ENCODE measurements at places on chromosomes 6 and 20.

DNA sequence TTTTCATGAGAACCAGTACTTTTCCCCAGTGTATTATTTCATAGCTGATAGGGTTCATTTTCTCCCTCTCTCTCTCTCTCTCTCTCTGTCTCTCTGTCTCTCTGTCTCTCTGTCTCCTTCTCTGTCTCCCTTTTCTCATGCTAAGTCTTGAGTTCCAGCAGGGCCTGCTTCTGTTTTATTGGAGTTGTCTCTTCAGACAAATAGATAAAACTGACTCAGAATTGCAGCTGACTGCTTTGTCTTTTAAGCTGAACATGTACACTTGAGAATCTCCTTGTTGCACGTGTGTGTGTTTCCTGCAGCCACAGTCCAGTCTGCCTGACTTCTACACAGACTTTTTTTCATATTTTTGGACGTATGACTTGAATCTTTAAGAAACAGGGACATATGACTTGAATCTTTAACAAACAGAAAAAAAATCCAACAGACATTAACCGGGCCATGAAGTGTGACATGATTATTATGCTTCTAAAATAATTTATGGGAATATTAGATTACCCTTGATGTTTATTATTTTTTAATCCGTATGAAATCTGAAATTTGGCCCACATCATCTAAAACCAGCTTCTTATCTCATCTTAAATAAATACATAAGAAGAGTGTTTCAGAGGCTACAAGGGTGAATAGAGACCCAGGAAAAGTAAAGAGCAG is 71.5 kb downstream of the JAG1 start:
- no peak for DNase-seq

- DNase-seq, result no peak
Measured at GRCh38 chr20:62546606-62547005, 70.8 kb upstream of the GATA5 start.

DNA sequence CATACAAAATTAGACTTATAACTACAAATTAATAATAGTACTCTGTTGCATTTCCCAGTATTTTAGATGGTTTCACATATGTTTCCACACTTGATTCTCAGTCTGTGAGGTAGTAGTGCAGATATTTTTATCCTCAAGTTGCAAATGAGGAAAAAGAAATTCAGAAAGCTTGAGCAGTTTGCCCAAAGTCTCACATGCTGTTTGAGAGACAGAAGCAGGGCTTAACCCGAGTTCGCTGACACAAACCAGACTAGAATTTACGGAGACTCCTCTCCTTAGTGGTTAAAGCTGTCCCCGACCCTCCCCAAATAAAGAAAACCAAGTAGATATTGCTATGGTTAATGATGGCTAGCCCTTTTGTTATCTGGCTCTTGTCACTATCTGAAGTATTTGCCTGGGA is 126.2 kb downstream of the TIAM2 start:
- no peak for DNase-seq

- DNase-seq, result no peak
Measured at GRCh38 chr20:10423735-10424134, 10.3 kb downstream of the MKKS start.

DNA sequence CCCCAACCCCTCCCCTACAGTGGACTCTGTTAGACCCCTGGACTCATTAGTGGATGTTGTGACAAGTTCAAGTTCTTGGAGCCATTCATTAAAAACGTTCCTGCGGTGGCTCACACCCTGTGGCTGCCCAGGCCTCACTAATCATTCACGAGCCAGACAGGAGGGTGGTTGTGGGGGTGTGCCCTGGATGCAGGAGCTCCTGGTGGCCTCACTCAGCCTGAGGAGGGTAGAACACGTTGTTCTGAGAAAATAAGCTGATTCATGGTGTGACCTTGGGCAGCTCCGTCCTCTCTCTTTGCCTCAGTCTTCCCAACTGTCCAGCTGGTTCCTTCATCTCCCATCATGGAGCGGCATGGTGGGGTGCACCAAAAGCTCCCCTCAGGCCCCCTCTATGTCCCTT is 16.7 kb downstream of the SLC13A3 start:
- no peak for DNase-seq

- no peak for DNase-seq
Measured at GRCh38 chr6:109331081-109331480, 51.2 kb downstream of the CD164 start.

- no peak for DNase-seq
Measured at GRCh38 chr6:41591122-41591521, 44.9 kb downstream of the FOXP4 start.

- DNase-seq, result no peak
Measured at GRCh38 chr6:132011582-132011981, 60.4 kb upstream of the CCN2 start.

GRCh38 chr6:90028066-90028778 is 134.0 kb downstream of the GJA10 start:
- no peak for DNase-seq

- DNase-seq, result no peak
Measured at GRCh38 chr6:85944776-85945175, 302.1 kb upstream of the SYNCRIP start.

DNA sequence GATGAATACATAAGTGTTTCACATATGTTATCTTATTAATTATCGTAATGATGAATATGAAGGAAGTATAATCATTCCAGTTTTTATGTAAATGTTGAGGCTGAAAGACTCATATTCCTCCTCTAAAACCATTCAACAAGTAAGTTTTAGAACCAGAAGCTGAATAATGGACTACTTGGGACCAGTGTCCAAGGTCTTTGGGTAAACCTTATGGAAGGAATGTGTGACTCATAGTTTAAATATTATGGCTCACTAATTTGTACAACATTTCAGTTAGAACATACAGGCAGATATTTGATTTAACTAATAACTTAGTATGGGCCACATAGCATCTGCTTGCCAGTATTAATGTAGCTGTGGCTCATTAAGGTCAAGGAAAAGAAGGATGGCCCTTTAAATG is 209.6 kb downstream of the TFAP2B start:
- no peak for DNase-seq

DNA sequence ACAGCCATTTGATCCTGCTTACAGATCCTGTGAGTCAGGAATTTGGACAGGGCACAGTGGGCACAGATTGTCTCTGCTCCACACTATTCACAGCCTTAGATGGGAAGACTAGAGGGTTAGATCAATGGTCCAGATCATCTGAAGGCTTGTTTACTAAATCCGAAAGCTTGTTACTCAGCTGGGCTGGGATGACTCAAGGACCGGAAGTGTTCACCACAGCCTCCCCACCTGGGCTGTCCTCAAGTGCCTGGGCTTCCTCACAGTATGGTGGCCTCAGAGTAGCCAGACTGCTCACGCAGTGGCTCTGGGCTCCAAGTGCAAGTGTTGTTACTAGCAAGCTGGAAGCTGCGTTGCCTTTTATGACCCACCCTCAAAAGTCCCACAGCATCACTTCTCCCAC is 75.4 kb upstream of the INSM1 start:
- no peak for DNase-seq

GRCh38 chr6:75735491-75736186 is 13.4 kb upstream of the MYO6 start:
- peak; percentile 9 for DNase-seq

GRCh38 chr6:163563318-163563717 is 148.8 kb downstream of the QKI start:
- DNase-seq, result no peak

GRCh38 chr6:97160280-97160679 is 122.7 kb downstream of the MMS22L start:
- no peak for DNase-seq

DNA sequence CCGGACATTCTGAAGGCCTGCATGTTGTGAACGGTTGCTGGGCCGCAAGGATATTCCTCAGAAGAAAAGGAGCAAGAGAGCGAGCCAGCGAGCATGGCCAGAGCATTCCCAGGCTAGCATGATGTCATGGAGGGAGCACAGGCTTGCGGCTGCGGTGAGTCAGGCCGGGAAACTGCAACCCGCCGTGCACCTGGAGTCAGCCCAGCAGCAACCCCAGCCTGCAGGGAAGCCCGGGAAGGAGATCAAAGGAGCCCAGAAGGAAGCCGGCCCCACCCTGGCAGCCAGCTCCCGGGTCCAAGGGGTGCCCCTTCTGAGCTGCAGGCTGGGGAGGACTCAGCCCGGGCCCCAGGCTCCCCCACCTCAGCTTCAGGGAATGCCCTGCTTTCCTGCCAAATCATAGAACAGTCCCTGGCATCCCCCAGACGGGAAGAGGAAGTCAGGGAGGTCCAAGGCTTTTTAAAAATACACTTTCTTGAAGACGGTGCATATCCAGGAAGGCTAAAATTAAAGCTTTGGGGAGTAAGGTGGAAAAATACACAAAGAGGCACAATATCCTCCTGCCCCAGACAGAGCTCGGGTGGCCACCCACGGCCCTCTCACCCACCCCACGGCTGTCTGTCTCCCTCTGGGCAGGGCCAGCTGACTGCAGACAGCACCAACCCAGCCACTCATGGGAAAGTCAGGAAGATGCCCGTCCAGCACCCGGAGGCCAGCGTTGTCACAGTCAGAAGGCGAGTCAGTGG is 53.7 kb downstream of the BMP7 start:
- no peak for DNase-seq

DNA sequence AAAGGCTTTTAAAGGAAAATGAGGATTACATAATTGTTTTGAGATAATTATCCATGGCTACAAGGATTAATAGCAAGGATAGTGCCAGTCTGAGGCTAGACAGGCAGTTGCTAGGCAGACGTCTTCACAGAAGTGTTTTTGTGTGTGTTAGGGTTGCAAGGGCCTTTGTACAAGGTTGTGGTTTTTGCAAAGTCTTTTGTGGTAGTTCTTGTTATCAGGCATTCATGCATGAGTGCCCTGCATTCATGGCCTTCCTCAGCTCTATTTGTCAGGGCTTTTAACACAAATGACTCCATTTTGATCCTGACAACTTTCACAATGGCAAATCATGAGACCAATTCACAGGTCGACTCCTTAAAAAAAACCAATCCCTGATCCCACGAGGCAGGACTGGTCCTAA is 68.1 kb upstream of the TXNDC5 start:
- DNase-seq, result peak; percentile 45

DNA sequence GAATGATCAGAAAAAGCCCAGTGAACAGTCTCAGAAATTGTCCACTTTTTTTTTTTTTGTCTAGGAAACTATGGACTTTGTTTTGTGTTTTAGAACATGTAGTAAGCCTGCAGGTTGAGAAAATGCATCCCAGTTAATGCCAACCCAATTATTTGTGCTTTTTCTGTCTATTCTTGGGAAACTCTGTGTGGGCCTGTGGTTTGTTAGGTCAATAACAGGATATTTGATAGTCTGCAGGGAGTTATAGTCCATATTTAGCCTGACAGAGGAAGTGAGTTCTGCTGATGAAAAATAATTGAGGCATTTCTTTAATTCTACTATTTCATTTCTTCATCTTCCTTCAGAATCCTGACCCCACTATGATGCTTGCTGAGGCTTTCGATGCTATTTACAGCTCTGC is 154.0 kb upstream of the LAMP5 start:
- no peak for DNase-seq

- no peak for DNase-seq
Measured at GRCh38 chr6:163826629-163827028, 412.1 kb downstream of the QKI start.

- DNase-seq, result no peak
Measured at GRCh38 chr20:8209061-8209460, 77.0 kb downstream of the PLCB1 start.

GRCh38 chr20:12906361-12906760 is 102.4 kb upstream of the SPTLC3 start:
- no peak for DNase-seq

DNA sequence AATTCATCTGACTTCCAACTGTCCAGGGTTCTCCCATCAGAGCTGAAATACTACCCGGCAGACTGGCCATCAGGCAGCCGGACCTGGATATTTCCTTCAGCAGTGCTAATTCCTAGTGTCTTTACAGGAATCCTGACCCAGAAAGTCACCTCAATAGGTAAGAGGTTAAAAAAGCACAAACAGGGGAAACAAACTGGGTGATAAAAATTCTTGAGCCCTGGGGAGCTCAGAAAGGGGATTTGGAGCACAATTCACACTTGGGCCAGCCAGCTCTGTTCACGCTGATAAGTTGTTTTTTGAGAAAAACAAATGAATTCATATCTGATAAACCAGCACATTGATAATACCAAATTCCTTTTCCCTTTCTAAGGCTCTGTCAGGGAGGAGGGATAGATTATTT is 104.0 kb downstream of the EDN1 start:
- no peak for DNase-seq

- DNase-seq, result peak; percentile 53
Measured at GRCh38 chr6:34132486-34133185, 13.3 kb downstream of the GRM4 start.

DNA sequence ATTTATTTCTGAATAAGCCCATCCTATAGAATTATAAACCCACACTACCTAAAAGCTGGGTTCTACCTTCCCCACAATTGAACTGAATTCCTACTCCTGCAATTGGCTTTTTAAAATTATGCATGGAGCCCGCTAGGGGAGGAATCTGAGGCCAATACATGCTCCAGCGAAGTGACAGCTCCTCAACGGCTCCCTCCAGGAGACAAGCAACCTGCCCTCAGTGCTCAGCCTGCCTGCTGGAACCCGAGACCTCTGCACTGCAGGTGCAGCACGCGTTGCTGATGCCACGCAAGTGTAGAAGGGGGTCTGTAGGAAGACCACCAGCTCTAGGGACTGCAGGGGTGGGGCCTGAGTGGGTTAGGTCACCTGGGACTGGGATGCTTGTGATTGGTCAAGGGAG is 170.2 kb upstream of the CDYL start:
- DNase-seq, result no peak

- DNase-seq, result no peak
Measured at GRCh38 chr20:16898433-16898832, 150.3 kb downstream of the OTOR start.

- DNase-seq, result peak; percentile 58
Measured at GRCh38 chr6:29071831-29072723, 15.0 kb downstream of the OR2B3 start.

- no peak for DNase-seq
Measured at GRCh38 chr20:62503401-62504178, 27.8 kb upstream of the GATA5 start.

GRCh38 chr6:89987830-89988229 is 93.6 kb downstream of the GJA10 start:
- DNase-seq, result no peak

DNA sequence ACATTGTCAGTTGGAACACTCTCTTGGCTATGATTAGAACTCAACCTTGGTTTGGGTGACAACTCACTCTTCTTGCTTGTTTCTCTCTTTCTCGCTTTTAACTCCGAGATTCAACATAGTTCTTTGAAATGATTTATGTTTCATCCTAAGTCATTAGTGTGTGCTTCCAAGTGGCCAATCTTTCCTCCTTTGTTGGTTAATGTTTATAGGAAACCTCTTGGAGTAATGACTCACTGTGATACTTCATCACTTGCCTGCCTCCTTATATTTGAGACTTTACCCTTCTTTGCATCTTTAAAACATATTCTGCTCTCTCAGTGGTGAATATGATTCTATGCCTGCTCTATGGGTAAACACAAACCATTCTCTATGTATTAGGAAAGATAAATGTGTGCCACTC is 279.7 kb upstream of the FLRT3 start:
- DNase-seq, result no peak

- DNase-seq, result no peak
Measured at GRCh38 chr6:143976806-143977349, 31.2 kb downstream of the PLAGL1 start.

- no peak for DNase-seq
Measured at GRCh38 chr6:35161266-35161665, 20.1 kb upstream of the TCP11 start.

Data from NAMALWA (cell line).